ENCODE measurements at places on chromosomes 6 and 20.

DNA sequence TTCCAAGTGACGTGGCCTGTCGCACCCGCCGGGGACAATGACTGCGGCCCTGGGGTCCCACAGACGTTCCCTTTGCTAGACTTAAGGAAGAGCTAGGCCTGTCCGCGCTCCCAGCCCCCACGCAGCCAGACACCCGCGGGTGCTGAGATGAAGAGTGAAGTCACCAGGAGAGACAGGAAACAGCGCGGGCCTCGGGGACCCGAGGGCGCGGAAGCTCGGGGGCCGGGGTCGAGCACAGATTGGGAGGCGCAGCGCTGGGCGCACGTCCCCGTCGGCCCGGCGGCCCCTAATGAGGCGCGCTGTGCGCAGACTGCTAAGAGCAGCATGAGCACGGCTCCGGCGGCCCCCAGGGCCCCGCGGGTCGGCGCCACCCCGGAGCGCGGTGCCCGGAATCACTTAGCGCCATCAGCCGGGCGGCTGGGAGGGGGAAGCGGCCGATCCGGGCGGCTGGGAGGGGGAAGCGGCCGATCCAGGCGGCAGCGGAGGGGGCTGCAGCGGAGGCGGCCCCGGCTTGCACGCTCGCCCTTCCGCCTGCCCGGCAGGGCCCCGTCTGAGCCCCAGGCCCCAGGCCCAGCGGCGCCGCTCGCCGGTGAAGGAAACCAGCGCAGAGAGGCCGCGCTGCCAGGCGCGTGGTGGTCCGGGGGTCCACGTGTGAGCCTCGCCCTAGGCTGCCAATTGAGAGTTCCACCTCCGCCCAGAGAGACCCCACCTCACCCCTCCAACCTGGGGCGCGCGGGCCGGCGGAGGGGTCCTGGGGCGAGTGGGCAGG lies 8.3 kb upstream of the AVP start:
- peak; percentile 50 for DNase-seq

- peak; percentile 17 for DNase-seq
These were observed 67.2 kb upstream of the TBC1D7 start for GRCh38 chr6:13395272-13396237.

- DNase-seq = no peak
These were observed 124.7 kb downstream of the TMEM242 start for GRCh38 chr6:157198425-157199279.

DNA sequence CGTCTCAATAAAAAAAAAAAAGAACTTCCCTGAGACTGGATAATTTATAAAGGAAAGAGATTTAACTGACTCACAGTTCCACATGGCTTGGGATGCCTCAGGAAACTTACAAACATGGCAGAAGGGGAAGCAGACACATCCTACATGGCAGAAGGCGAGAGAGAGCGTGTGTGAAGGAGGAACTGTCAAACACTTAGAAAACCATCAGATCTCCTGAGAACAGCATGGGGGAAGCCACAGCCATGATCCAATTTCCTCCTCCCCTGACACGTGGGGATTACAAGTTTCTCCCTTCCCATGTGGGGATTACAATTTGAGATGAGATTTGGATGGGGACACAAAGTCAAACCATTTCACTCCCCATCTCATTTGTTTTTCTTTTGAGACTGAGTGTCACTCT lies 46.6 kb upstream of the TFAP2C start:
- no peak for DNase-seq

DNA sequence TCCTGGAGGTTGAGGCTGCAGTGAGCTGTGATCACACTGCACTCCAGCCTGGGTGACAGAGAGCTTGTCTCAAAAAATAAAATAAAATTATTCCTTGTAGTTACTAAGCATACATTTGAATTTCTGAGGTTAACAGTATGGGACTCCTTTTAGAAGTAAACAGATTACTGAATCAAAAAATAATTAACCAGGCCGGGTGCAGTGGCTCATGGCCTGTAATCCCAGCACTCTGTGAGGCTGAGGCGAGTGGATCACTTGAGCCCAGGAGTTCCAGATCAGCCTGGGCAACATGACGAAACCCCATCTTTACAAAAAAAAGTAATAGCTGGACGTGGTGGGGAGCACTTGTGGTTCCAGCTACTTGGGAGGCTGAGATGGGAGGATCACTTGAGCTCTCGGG lies 22.1 kb upstream of the EEF1A1 start:
- DNase-seq = no peak

- no peak for DNase-seq
These were observed 59.0 kb downstream of the PSMG4 start for GRCh38 chr6:3317741-3318211.

GRCh38 chr20:37651932-37652331 lies 41.9 kb upstream of the CTNNBL1 start:
- DNase-seq = peak; percentile 88

- no peak for DNase-seq
These were observed 563 bp downstream of the MGME1 start for GRCh38 chr20:17969278-17969883.

DNA sequence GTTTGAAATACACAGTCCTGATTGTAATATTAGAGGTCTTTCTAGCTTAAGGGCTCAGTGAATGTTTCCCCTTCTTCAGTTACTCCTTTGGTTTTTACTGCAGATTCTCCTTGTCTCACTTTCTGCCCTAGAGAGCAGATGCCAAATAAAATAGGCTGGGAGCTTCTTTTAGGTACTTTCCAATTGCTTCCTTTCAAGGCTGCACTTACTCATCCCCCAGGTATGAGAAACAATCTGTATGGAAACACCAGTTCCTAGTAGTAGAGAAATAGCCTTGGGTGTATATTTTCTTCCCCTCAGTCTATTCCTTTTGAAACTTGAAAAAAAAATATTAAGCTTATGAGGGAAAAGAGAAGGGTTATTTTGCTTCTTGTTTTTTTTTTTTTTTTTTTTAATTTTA lies 139.7 kb downstream of the PAK5 start:
- DNase-seq = no peak

DNA sequence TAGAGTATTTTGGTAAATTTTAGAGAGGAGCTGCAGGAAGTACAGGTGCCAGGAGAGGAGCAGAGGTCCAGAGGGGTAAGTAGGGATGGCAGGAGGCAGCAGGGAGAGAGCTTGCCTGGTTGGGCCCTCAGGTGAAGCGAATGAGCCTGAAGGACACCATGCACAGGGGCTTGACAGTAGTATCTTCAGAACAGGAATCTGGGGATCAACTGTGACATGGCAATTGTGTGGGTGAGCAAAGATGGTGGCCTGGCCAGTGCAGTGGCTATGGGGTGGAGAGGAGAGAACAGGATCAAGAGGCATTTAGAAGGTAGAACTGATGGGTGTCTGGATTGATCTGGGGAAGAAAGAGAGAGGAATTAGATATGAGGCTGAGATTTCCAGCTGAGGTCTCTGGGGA lies 68.7 kb upstream of the RNF24 start:
- DNase-seq = no peak

DNA sequence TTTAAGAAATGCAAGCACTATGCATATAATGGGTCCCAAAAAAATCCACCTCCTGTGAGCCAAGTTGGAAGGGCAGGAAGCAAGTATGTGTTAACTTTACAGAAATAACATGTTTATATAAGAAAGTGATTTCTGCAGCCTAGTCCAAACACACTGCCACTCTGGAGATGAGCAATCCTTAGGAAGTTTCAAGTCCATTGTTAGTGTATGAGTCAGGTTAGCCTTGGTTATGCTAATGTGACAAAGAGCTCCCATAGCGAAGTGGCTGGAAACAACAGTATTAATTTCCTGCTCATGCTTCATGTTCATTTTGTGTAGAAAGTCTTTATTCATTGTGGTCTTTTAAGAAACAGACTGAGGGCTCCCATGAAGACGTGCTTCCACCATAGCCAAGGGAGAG lies 121.4 kb downstream of the TBXT start:
- DNase-seq = no peak

DNA sequence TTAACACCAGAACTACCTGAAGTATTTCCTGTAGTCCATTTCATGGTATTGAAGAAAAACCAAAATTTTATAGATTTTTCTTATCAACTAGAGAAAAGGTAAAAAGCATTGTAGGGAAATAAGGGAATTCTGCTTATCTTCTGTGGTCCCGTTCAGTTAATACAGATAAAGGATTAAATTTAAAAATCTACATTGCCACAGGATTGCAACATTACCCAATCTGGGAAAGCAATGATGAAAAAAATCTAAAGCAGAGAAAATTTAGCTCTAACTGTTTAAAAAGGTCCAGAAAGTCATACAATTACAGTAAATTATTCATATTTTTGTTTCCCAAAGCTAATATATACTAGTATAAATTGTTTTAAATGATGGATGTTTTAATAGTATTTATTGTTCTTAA lies 18.0 kb downstream of the POLH start:
- DNase-seq = no peak

DNA sequence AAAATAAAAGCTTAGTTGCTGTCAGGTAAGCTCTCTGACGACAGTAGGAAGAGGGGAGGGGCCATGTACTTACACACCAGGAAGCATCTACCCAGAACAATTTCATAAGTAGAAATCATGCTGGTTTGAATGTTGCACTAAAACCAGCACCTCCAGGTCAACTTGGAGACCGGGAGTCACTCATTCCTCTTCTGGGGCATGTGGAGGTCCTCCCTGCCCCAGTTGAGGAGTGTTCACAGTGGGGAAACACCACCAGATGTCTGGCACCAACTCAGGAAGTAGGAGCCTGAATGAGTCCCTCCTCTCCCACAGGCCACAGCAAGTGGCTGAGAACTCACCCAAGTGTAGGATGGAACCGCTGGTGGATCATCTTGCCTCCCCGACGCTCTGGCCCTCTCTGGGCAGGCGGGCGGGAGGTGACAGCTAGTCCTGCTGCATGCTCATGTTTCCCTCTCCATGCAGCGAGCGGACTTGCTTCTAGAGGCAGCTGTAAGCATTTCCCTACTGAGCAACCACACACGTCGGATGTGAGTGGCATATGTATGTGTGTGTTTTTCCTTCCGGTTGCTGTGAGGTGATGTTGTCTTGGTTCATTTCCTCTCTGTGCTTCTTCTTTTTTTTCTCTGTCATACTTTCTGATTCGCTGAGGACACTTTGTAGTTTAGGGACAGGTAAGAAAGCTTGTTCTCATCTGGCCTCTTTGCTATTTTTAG lies 149.5 kb upstream of the NEDD9 start:
- no peak for DNase-seq

GRCh38 chr6:167707686-167708500 lies 118.8 kb upstream of the AFDN start:
- no peak for DNase-seq

- no peak for DNase-seq
These were observed 47.5 kb upstream of the NHSL1 start for GRCh38 chr6:138546733-138547185.

DNA sequence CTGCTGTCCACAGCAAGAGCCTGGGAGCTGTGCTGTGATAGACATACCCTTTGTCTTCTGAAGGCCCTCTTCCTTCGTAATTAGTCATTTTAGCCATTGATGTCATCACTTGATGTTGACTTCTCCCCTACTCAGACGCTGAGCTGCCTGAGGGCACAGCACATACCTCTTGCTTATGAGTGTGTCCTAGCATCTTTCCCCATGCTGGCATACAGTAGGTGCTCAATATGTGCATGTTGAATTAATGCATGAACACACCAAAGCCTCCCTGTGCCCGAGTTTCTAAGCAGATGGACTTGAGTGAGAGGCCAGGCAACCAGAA lies 35.8 kb upstream of the FAM83D start:
- no peak for DNase-seq

GRCh38 chr6:16804546-16805242 lies 43.4 kb upstream of the ATXN1 start:
- DNase-seq = peak; percentile 88

- DNase-seq = no peak
These were observed 27.2 kb downstream of the IL22RA2 start for GRCh38 chr6:137146206-137146605.

- DNase-seq = no peak
These were observed 28.5 kb upstream of the SCUBE3 start for GRCh38 chr6:35185302-35185681.
